Fibroblast of villous mesenchyme (primary cell): ENCODE measurements at places on chromosomes 16 and 17.
A peak's percentile ranks its signal among the peaks of the same experiment; 100 is the strongest.

GRCh38 chr16:2692948-2693651, 10.8 kb downstream of the KCTD5 start:
- DNase-seq: peak; percentile 64

GRCh38 chr17:58377093-58377601, 25.1 kb upstream of the SUPT4H1 start:
- DNase-seq: no peak

GRCh38 chr17:65856865-65857264, 295.4 kb upstream of the AXIN2 start:
- DNase-seq: peak; percentile 20

DNA sequence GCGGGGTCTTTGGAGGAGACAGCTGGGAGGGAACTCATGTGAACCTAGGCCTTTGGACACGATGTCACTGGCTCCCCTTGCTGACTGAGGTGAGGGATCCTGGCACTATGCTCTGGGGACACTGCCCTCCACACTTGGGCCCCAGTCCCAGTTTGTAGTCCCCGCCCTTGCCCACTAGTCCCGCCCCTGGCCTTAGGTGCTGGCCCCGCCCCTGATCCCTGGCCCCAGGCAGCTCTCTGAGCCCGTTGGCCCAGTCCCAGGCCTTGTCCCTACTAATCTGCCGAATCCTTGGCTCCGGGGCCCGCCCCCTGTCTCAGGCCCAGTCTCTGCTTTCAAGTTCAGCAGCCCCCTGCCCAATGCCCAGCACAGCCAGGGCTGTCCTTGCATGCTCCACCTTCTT, 61.0 kb downstream of the SMPD3 start:
- no peak for DNase-seq

DNA sequence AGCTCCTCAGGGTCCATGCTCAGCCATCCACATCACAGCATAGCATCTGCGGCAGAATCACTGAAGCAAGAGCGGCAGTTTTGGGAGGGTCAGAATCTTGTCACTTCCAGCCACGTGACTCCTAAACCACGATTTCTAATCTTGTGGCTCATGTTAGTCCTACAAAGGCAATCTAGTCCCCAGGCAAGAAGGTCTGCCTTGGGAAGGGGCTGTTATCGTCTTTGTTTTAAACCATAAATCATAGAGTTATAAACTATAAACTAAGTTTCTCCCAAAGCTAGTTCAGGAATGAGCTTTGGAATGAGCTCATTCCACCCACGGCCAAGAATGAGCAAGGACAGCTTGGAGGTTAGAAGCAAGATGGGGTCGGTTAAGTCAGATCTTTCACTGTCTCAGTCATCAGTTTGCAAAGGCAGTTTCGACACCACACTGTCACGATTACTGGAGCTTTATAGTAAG, 20.8 kb upstream of the DNAH17 start:
- peak; percentile 88 for DNase-seq

DNA sequence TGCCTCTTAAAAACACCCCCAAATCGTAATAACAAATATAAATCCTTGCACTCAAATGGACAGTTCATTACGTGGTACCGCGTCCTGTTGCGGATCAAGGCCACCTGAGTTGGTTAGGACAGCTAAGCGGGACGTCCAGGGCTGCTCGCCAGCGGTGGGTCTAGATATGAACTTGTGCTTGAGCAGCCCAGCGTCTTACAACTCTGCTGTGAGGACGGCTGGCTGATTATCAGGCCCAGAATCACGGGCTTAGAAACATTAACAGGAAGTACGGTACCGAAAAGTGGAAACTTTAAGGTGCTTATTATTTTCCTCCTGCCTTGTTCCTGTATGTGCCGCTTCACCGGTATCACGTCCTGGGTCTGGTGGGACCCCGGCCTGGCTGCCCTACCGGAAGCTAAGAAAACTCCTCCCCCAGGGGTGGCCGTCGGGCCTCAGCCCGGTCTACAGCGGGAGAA, 832 bp upstream of the SRRM2 start:
- no peak for DNase-seq

- peak; percentile 67 for DNase-seq
Observed at GRCh38 chr16:70298988-70299938, at the start of gene DDX19B. Gene DDX19B, plus strand, starts transcription at chr16:70299186. Its CDS starts 112 bp downstream, at chr16:70299298.

GRCh38 chr16:11164482-11165270, 91.3 kb downstream of the SOCS1 start:
- DNase-seq: no peak

GRCh38 chr16:24671455-24671954, 57.9 kb upstream of the TNRC6A start:
- no peak for DNase-seq

DNA sequence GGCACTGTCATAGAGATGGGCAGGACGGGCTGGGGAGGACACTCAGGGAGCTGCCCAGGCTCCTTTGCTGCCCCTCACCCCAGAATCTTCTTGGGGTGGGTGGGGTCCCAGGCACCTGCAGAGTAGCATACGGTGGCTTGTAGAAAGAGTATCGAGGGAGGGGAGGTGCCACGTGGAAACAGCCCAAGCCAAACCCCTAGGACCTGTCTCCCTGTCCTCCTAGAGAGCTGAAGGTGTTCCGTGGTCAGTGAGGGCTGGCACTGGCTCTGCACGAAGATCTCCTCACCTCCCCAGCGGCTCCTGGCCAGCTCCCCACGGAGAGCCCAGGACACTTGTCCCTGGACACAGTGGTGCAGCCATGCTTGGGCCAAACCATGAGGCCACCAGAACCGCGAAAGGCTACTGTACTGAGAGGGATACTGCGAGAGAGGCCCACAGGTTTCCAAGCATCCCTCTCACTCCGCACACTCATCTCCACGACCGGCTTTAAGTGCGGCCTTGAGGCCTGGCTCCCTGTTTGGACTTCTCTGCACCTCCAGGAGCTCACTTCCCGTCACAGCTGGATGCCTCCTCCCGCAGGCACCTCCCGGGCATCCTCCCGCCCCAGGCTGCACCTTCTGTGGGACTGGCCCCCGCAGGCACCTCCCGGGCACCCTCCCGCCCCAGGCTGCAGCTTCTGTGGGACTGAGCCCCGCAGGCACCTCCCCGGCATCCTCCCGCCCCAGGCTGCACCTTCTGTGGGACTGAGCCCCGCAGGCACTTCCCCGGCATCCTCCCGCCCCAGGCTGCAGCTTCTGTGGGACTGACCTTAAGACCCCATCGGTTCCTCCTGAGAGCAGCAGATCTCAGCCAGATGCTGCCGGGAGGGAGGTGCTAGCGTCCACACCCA, 2.0 kb upstream of the MAFG start:
- no peak for DNase-seq

DNA sequence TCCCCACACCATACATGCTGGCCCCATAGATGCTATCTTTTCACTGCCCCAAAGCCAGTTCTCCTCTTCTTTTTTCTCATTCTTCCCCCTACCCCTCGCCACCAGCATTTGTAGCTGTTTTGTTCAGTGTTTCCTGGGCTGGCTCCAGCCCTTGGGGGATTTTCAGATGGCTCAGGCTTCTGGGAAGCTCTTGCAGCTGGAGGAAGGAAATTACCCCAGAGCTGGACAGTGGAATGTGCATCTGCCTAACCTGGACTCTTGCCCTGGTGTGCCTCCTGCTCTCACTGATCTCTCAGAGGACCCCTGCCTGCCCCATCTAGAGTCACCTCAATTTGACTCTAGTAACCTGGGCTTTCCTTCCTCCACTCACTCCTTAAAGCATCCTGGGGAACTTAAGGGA, 82.8 kb downstream of the MYH13 start:
- no peak for DNase-seq

GRCh38 chr16:86578611-86579267, 390 bp downstream of the FOXL1 start:
- DNase-seq: peak; percentile 64

DNA sequence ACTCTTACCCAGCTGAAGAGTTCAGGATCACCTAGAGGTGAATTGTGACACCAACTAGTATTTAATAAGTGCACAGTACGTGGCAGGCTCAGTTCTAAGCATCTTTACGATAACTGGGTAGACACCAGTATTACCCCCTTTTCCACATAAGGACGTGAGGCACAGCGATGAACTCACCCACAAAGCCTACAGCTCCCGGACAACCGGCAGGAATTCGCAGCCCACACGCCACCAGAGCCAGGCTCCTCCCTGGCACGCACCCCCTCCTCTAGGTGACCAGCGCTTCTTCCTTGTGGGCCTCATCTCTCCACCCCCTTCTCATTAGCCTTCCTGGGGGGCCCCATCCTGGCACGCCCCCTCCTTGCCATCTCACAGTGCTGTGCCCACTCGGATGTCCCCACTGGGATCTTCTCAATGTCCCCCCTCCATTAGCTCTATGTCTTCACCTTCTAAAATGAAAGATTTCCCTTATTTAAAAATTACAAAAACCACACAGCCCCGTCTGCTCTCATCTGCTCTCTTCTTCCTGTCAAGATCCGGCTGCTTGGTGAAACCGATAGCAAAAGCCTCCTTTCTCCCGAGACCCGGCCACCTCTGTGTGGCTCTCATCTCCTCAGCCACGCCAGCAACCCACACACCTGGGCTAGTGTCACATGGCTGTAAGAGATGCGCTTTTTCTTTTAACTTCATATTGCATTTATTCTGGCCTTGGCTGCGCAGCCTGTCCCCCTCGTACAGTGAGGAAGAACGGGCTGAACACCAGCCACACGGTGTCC, 20.8 kb downstream of the IFT140 start:
- DNase-seq: no peak

- no peak for DNase-seq
Observed at GRCh38 chr16:12685806-12686205, 117.9 kb downstream of the CPPED1 start.

- no peak for DNase-seq
Observed at GRCh38 chr17:19264681-19265080, 27.5 kb downstream of the EPN2 start.

- peak; percentile 85 for DNase-seq
Observed at GRCh38 chr17:57548421-57549410, 196.4 kb downstream of the CCDC182 start.

DNA sequence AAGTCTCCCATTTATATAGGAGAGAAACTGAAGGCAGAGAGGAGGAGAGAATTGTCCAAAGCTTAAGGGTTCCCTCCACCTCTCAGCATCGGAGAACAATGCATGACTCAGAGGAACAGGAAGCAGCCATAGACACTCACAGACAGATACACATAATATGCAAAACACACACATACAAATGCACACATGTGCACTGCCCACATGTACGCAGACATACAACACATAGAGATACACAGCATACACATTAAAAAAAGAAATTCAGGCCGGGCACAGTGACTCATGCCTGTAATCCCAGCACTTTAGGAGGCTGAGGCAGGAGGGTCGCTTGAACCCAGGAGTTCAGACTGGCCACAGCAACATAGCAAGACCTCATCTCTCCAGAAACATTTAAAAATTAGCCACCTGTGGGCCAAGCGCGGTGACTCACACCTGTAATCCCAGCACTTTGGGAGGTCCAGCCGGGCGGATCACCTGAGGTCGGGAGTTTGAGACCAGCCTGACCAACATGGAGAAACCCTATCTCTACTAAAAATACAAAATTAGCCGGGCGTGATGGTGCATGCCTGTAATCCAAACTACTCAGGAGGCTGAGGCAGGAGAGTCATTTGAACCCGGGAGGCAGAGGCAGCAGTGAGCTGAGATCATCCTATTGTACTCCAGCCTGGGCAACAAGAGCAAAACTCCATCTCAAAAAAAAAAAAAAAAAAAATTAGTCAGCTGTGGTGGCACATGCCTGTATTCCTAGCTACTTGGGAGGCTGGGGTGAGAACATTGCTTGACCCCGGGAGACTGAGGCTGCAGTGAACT, 11.3 kb downstream of the ERAL1 start:
- DNase-seq: no peak

GRCh38 chr17:60749050-60749449, 71.4 kb downstream of the BCAS3 start:
- DNase-seq: no peak

- no peak for DNase-seq
Observed at GRCh38 chr17:45101546-45101882, 30.8 kb downstream of the PLCD3 start.

GRCh38 chr16:11909653-11910545, 5.9 kb downstream of the GSPT1 start:
- DNase-seq: peak; percentile 92

GRCh38 chr17:63483038-63483437, 6.2 kb downstream of the ACE start:
- no peak for DNase-seq

DNA sequence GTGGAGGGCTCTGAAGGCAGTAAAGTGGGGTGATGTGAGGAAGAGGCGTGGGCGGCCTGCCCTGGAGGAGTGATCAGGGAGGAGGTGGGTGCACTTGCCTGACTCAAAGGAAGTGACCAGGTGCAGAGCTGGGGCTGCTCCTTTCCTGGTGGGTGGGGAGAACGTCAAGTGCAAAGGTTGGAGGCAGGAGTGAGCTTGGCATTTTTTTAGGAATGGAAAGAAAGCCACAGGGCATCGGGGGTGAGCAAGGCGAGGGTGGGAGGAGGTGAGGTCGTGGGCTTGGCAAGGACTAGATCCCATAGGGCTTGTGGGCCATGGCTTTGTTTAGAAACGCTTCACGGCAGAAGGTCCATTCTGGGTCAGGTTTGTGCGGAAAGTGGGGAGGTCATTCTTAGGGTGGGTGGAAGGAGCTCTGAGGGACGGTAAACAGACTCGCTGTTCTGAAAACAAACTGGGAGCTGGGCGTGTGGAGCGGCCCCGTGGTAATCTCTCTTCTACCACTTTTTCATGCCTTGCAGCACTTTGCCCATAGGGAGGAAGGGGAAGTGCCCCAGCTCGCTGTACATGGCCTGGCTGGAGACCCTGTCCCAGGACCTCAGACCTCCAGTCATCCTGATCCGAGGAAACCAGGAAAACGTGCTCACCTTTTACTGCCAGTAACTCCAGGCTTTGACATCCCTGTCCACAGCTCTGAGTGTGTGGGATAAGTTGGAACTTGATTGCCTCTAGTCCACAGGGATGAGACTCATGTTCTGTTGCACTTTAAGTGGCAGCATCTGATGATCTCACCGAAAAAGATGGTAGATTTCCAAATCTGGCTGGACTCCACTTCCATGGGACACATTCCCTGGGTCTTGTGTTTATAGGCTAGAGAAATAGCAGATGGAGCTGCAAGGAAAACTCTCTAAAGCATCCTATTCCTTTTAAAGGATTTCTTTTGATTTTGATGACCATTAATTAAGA, 18.9 kb upstream of the HERPUD1 start:
- DNase-seq: peak; percentile 89

DNA sequence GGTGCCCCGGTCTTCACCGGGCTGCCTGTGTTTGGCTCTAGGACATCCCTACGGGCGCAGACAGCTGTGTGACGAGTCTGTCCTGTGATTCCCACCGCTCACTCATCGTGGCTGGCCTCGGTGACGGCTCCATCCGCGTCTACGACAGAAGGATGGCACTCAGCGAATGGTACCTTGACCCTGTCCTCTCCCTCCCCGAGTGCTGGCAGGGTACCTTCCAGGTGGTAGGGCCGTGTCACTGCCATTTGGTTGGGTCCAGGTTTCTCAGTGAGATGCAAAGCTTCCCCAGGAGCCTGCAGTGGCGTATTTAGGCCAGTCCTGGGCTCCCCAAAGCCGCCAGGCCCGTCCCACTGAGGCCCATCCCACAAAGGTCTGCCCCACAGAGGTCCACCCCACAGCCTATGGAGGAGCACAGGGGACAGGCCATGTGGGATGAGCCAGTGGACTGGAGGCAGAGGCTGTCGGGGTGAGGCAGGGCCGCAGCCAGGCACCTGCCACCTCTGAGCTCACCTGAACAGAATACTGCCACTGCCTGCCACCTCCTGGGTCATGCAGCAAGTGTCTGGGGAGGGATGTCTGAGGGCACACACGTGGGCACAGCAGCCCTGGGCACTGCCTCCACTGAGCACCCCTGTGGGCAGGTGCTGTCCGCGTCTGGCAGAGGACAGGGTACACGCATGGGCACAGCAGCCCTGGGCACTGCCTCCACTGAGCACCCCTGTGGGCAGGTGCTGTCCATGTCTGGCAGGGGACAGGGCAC, 31.4 kb upstream of the CHMP6 start:
- DNase-seq: no peak

- no peak for DNase-seq
Observed at GRCh38 chr16:89156740-89157645, 14.6 kb upstream of the CDH15 start.
